ENCODE measurements at places on chromosomes 5 and 9. TPM values are rescaled to one million over a fixed set of nuclear protein-coding genes. Genes with fewer than 3 reads are reported as not detected.
A peak's percentile ranks its signal among the peaks of the same experiment; 100 is the strongest.

ADAMTS19 gene
- total RNA-seq: not detected

PROB1 gene
- total RNA-seq: 3.3 TPM

STK32A gene
- not detected for total RNA-seq

CDC20B gene
- not detected for total RNA-seq

IL3 gene
- total RNA-seq: 9.7 TPM

PCDH12 gene
- 0.73 TPM for total RNA-seq

CD14 gene
- total RNA-seq: 1.6 TPM

GRCh38 chr9:107732781-107733522 is 243.4 kb upstream of the KLF4 start:
- DNase-seq: no peak

DNA sequence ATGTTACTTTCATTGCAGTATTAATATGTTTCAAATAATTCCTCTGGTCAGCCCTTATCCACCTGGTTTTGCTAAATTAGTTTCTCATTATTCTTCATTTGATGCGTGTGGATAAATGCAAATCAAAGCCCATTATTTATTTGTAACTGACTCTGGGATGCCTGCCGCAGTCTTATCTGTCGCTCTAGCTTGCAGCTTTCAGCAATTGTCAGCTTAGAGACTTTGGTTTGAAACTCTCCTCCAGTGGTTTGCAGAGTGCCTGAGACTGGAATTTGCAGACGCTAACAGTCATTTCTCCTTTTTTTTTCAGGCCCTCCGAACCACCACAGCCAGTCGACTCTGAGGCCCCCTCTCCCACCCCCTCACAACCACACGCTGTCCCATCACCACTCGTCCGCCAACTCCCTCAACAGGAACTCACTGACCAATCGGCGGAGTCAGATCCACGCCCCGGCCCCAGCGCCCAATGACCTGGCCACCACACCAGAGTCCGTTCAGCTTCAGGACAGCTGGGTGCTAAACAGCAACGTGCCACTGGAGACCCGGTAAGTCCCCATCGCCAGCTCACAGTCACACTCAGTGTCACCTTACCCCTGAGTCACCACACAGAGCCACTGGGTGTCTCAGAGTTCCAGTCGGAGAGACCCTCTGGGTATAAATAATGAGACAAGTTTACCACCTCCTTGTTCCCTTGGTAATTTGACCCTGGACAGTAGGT is 339.0 kb upstream of the WWC1 start:
- no peak for DNase-seq

- no peak for DNase-seq
These were observed 72.0 kb upstream of the C9orf72 start for GRCh38 chr9:27645161-27645840.

DNA sequence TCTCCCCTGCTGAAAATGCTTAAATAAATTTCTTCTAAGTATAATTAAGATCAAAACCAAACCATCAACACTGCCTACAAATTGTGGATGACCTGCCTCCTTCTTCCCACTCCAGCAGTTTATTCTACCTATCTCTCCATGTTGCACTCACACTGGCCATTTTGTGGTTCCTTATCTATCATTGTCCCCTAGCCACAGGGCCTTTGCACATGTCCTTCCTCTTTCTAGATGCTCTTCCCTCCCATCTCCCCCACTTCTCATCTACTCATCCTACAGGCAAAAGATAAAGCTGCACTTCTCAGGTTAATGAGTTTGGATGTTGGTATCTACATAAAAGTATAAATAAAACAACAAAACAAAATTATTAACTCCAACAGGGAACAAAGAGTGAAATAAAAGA is 70.6 kb upstream of the CCNG1 start:
- no peak for DNase-seq

- no peak for DNase-seq
These were observed 479.0 kb upstream of the ZNF608 start for GRCh38 chr5:125225424-125225823.

GRCh38 chr9:133842174-133842573 is 104.0 kb upstream of the SARDH start:
- no peak for DNase-seq

DNA sequence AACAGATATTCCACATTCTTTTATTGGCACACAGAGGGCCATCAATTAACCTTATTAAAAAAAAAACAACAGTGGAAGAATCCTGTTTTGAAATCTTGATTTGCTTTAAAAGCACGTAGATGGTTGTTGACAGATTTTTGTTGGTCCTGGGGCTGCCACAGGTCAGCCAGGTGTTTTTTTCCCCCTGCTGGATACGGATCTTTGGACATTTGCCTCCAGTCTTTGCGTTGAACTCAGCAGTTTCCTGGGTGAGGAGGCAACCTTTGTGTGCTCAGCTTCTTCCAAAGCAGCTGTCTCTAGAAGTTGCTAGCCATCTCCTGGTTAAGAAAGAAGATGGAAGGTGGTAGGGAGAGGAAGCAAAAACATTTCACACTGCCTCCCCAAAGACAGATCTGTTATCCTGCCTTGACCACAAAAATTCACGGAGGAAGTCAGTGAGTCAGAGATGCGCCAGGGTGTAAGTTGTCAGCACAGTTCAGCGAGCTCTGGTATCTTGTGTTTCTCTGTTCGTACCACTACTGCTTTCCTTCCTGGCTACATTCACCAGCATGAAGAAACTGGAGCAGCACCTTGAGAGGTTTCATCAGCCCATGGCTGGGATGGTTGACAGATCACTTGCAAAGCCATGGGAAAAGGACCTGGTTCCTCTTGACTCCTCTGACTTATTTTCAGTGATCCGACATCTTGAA is 207.3 kb downstream of the ARHGAP26 start:
- DNase-seq: peak; percentile 60

GRCh38 chr5:142845402-142845921 is 75.3 kb downstream of the ARHGAP26 start:
- no peak for DNase-seq

- no peak for DNase-seq
These were observed 92.0 kb downstream of the TMEM232 start for GRCh38 chr5:110634475-110634874.

GRCh38 chr5:76271836-76272235 is 131.2 kb upstream of the IQGAP2 start:
- DNase-seq: no peak

- DNase-seq: no peak
These were observed 1028.5 kb downstream of the NR2F1-AS1 start for GRCh38 chr5:92552206-92553160.

DNA sequence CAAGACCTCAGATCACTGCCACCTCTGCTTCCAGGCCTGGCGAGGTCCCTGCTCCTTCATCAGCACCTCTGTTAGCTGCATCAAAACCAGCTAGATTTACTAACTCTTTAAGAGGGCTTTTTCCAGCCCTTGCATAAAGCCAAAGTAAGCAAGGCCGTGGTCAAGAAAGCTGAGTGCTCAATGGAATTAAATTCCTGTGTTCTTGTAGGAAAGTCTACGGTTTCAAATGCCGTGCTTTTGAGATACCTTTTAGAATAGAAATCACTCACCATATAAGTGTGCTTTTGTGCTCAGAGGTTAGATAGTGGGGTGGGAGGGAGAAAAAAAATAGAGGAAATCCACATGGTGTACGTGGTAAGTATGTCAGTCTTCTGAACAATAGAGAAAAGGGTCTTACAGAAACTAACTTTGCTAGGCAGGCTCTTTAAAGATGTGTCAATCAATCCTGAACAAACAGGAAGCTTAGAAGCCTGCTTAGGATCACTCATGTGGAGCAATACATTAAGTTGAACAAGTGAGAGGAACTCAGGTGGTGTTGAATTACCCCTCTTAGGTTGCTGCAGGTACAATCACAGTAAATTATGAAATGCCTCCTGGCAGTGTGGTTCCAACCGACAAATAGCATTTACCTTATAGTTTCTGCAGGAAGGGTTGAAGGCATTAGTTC is 79.7 kb downstream of the SEMA6A start:
- DNase-seq: no peak

DNA sequence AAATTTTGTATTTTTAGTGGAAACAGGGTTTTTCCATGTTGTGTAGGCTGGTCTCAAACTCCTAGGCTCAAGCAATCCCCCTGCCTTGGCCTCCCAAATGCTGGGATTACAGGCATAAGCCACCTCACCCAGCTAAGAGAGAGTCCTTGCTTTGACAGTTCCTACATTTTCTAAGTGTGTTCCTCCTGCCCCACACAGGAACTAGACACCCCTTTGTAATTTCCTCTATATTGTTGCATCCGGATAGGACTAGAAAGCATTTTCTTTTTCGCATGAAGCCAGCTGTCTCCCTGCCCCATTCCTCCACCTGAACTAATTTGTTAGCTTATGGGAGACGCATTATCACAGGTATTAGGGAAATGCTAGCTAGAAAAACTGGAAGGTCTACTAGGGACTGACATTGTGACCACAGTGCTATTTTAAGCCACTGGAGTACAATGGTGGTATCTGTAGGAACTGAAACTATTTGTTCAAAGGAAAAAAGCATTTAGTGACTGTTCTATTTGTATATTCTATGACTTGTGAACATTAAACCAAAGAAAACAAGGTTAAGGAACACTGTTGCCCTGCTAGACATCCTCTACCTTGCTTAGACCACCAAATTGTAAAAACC is 214.1 kb downstream of the SMARCA2 start:
- DNase-seq: no peak
